ENCODE measurements at places on chromosomes 5 and 9.

DNA sequence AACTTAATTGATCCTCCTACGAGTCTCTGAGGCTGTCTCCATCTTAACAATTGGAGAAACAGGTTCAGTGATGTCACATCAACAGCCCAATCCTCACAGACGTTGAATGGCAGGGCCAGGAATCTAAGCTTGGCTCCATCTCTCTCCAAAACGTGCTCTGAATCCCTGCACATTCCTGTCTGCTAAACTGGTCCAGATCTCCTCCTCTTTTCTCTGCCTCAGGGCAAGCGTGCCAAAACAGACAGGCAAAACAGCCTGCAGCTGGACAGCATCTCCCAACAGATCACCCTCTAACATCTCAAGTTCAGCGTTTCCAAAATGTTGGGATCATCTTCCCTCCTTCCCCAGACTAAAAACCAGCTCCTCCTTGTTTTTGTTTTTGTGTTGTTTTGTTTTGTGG is 6.6 kb downstream of the FBP1 start:
- no peak for DNase-seq

DNA sequence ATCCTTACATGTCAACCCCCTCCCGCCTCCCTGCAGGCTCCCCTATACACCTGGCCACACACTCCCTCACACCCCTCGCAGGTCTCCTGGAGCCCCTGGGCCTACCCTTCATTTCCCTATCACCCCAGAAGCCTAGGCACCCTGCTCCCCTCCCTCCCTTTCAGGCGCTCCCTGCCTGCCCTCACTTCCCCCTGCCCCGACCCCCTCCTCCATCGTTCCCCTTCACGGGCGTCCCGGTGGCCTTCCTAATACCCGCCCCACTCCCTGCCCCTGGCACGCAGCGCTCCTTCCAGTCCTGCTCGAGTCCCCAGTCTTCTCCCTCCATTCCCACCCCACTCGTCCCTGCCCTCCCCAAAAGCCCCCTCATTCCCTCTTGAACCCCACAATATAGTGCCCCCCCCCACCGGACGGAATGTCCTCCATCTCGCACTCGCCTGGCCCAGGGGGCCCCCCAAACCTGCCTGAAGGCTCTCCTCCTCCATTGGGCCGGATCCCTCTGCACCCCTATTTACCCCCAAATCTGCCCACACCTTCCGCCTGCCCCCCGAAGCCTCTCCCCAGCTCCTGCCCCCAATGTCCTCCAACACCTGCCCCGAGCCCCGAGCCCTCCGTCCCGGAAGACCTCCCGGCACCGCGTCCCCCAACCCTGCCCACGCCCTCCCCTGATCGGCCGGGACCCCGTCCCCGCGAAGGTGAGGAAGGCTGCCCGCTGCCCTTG is 746 bp downstream of the STRBP start:
- no peak for DNase-seq

GRCh38 chr9:135408476-135409254 is 70.9 kb upstream of the PPP1R26 start:
- no peak for DNase-seq

DNA sequence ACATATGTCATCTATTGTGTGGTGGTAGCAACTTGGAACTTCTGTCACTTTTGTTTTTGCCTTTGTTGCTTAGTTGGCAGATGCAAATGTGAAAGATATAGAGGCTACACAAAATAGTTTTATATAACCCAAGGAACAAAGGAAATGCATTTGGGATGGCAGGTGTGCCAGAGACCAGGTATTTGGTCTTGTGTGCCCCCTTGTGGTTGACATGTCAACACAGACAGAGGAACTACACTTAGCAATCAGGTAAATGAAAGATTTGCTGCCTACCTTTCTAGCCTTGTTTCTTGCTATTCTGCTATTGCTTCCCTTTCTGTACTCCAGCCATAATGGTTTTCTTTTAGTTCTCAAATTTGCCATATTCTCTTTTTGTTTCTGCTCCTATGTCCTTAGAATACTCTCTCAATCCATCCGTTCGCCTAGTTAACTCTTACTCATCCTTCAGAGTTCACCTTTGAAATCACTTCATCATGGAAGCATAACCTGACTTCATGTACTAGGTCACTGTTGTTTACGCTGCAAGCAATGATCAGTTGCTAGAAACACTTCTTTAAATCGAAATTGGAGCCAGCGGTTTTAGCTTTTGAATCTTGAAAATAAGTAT is 119.5 kb downstream of the TRPM3 start:
- peak; percentile 18 for DNase-seq

- no peak for DNase-seq
These were observed 17.0 kb downstream of the FGFR4 start for GRCh38 chr5:177103523-177104253.

GRCh38 chr9:134770972-134771971 is 109.3 kb upstream of the FCN2 start:
- no peak for DNase-seq

GRCh38 chr5:175275097-175275496 is 168.9 kb downstream of the DRD1 start:
- no peak for DNase-seq

GRCh38 chr9:72322678-72323077 is 42.3 kb downstream of the ZFAND5 start:
- DNase-seq = no peak

DNA sequence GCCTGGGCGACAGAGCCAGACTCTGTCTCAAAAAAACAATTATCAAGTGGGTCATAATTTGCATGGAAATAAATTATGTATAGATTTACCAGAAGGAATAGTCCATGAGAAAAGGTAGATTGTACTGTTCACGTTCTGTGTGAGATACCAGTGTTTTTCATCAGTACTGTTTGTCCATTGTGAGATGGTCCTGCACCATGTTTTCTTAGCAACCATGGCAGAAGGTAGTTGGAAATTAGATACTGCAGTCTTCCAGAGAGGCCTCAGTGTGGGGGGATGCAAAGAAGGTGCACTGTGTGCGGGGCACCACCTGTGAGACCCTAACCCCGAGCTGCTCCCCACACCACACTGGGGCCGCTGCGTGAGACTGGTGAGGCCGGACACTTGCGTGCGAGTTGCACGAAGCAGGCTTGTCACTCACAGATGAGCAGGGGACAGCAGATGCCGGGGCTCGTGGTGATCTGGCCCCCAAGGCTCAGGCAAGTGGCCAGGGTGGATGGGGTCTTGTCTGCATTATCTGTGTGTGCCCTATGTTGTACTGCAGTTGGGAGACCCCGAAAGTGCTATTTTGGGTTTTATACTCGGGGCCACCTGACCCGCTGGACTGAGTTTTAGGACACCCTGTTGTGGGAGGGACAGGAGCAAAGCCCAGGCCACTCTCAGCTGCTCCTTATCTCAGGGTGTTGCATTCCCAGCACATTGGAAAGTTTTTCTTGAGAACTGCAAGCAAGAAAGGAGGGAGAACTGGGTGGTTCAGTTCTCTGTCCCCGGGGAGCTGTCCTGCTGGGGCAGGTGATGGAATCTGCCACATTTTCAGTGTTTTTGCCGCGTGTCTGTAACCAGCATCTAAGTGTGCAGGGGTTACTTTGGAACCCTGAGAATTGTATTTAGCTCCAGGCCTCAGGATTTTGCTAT is 61.9 kb downstream of the EHMT1 start:
- DNase-seq = no peak

DNA sequence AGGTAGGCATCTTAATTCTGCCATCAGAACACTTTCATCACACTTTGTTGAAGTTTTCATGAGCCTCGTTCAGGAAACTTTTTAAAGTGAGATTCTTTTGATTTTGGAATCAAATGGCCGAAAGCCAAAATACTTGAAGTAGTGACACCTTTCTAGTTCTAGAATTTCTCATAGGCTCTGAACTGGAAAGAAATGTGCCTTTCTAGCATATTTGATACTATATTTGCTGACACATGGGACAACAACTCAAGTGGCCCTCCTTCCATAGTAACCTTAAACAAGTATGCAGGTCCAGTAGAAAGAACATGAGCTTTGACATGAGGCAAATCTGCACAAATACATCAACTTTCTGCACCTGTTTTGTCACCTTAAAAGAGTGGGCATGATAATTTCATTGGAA is 22.0 kb upstream of the DMRTA1 start:
- no peak for DNase-seq

DNA sequence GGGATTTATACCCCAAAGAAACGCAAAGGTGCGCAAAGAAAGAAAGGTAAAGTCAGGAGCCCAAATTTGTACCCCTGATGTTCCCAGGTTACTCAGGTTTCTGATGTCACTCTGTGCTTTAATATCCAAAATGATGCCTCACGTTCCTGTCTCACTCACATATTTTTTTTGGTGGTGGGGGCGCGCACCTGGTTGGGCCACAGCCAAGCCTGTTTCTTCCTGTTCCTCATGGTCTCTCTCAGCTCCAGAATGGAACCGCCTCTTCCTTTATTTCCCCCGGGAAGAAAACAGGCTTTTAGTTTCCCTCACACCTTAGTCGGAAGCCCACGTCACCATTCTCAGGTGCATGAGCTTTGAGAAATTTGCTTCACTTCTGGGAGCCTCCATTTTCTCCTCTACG is 118.3 kb upstream of the BOD1 start:
- no peak for DNase-seq
